ENCODE measurements at places on chromosomes 7 and 10.

DNA sequence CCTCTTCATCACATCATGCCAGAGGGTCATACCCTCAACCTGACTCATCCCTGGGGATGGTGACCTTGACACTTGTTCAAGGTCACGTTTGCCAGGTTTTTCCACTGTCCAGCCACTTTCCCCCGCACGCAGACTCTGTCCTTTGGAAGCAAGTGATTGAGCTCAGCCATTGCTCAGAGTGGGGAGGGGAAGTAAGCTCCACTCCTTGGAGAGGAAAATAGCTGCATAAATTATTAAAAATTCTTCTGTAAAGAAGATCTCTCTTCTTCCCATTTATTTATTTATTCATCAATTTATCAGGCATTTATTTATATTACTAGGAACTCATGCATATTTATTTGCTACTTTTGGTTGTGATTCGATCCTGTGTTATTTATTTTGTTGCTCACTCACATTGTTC, 88.0 kb downstream of the GLRX3 start:
- no peak for DNase-seq

DNA sequence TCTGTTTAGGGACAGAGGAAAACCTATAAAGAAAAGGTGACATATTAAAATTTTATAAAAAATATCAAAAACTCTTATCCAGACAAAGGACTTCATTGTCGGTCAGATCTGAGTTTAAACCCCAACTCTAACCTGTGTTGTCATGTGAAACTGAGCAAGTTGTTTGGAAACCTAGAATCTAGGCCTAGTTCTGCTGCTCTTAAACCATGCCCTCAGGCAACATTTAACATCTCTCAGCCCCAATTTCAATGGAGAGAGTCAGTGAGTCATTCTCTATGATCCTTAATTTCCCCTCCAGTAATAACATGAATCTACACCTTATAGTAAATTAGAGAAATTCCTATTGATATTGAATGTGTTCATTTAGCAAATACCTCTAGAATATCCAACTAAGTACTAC, 192.3 kb downstream of the IMMP2L start:
- no peak for DNase-seq

DNA sequence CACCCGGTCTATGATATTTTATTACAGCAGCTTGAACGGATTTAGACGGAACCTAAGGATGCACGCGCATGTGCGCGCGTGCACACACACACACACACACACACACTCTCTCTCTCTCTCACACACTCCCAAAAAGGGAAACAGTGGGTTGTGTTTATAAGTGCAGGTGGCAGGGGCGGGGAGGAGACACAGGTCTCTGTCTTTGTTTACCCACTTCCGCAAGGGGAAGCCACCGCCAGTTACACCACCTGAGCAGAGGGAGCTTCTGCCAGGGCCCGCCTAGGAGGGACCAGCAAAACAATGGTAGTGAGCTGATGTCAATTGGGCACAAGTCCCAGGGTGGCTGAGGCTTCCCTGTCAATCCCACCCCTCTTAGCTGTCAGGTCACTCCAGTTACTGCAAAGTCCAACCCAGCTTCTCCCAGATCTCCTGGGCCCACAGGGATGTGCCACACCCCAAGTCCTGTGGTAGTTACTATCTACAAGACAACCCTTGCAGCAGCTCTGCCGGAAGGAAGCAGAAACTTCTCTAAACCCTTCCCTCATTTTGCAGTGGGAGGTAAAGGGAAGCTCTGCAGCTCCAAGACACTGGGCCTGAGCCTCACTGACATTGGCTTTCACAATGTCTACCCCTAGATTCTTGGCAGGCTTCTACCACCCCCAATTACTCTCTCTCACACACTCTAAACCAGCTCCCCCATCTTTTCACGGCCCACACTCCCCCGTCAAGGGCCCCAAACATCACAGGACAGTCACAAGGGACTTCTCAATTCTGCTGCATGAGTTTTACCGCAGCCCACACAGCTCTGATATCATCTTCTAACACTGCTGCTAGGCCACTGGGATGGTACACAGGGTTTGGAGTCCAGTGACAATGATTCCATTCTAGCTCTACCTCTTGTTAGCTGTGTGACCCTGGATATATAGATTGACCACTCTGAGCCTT, 17.6 kb downstream of the ANXA11 start:
- DNase-seq = peak; percentile 73

DNA sequence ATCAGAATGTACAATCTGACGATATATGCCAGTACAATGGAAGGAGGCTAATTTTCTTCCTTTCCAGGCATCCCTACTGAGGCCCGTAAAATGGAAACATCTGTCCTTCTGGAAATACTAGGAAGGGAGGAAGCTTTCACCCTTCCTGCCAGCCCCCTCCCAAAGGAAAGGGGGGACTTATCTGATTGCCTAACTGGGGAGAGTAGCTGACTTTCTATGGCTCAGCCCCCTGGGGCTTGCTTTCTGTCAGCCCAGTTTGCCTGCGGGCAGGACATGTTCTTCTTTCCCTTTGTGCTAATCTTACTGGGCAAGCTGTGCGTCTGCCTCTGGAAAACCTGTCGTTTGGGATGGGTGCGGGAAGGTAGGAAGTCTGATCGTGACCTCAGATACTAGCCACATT, 508.9 kb downstream of the SUGCT start:
- no peak for DNase-seq

DNA sequence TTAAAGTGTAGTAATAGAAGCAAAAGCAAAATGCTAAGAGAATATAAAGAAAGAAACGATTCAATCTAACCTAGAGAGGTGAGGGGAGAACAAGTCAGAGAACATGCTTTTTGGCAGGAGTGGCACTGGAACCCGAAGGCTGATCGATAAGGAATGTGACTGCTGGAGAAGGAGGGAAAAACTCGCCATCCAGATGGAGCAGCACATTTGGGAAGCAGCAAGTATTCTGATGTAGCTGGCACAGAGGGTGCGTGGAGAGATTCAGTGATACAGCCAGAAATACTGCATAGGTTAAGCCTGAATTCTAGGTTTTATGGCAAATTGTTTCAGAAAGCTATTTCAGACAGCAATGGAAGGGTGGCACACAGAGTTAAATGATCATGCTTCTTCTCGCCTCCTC, 42.0 kb downstream of the USP6NL start:
- no peak for DNase-seq

DNA sequence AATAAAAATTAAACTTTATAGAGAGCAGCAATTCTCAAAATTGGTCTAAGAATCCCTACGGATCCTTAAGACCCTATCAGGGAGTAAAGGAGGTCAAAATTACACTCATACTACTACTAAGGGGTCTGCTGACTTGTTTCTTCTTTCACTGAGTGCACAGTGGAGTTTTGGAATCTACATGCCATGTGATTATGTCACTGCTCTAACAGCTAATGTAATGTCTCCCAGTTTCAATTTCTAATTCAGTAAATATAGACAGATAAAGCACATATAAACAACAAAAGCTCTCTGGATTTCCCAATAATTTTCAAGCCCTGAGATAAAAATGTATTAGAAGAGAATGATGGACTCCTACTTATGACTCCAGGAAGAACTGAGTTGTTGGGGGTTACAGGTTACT, 74.6 kb downstream of the WAPL start:
- no peak for DNase-seq

- DNase-seq = peak; percentile 61
Measured at GRCh38 chr10:72319416-72320254, 35.1 kb downstream of the DNAJB12 start.

GRCh38 chr7:90625562-90625961, 29.4 kb downstream of the CDK14 start:
- DNase-seq = no peak

DNA sequence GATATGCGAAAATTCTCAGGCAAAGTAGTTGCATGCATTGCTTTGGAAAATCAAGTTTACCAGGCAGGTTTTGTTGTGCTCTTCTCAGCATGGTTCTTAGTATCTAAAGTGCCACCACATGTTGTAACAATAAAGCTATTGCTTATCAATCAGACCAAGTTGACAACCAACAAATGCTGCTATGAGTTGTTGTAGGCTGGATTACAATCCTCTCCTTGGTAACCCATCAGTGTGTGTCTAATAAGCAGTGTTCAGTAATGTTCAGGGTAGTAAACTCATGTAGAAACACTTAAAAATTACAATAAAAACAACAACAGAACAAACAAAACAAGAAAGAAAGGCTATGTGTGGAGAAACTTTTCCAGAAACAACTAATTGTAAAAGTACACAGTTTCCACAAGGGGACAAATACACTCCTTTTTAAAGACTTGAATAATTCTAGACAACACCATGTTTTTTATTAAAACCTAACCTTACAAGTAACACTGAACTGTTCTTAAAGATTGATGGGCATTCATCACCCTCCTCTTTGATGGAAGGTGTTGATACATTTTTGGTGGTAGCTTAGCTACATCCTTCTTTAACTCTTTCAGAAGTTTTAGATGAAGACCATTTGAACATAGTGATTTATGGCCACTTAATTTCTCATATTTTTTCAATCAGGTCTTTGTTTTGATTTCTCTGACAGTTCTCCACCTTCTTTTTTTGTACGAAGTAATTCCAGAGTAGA, 370.9 kb upstream of the SEMA3A start:
- no peak for DNase-seq

- no peak for DNase-seq
Measured at GRCh38 chr10:124237282-124237961, 144.0 kb upstream of the CHST15 start.

- DNase-seq = no peak
Measured at GRCh38 chr10:126253611-126253998, 134.7 kb downstream of the ADAM12 start.

GRCh38 chr7:30932562-30932961, 20.9 kb downstream of the AQP1 start:
- peak; percentile 5 for DNase-seq

- no peak for DNase-seq
Measured at GRCh38 chr10:30420266-30420665, 13.7 kb upstream of the MAP3K8 start.

- no peak for DNase-seq
Measured at GRCh38 chr7:35038354-35038753, 1.1 kb upstream of the DPY19L1 start.

DNA sequence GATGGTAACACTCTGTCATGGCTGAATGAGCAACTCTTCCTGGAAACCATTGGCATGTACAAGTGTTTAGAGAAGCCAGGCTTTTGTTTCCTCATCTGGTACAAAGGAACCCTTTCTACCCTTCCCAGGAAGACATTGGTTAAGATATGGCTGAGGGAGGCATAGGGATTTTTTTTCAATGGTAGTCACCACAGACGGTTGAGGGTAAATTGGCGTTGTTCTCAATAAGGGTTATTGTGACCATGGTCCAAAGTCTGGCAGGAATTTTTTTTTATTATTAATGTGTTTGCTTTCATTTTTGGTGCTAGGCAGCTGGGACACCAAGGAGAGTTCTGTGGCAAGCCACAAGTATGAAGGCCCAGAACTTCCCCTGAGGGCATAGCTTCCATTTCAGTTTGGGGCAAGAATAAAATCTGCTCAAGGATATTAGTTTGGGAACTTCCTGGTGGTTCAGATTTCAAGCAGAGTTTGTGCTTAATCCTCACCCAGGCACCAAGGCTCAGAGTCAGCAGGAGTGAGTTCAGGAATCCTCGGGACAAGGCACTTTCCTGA, at the start of gene PLEKHS1:
Gene PLEKHS1, plus strand, starts transcription at position 502 of the 552 bp plus-strand sequence. CDS start 3,596 bp downstream, outside the sequence.
- no peak for DNase-seq

- DNase-seq = no peak
Measured at GRCh38 chr7:78529392-78529791, 730.8 kb downstream of the PHTF2 start.

DNA sequence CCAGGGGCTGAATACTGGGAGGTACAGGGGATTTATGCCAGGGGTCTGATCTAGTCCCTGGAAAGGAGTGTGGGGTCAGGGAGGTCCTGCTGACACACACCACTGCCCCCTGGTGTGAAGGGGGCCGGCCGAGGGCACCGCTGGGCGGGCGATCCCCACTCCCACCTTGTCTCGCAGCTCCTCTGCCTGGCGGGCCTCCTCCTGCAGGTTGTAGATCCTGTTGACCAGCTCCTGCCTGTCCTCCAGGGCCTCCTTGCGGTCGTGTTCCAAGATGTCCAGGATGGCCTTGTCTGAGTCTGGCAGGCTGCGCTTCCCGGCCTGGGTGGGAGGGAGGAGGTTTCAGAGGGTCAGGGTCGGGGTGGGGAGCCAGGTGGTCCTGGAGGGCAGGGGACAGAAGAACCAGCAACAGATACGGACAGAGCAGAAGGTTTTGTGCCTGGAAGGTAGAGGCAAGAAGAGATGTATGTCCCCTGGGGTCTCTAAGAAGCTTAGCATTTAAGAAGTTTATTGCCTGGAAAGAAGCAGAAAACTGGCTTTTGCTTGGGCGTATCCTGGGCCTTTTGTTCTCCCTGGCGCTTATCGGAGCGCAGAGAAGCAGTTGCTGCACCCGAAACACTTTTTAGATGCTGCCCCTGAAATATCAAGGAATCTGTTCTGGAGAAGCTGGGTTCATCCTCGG, 94.5 kb upstream of the GNA12 start:
- no peak for DNase-seq

DNA sequence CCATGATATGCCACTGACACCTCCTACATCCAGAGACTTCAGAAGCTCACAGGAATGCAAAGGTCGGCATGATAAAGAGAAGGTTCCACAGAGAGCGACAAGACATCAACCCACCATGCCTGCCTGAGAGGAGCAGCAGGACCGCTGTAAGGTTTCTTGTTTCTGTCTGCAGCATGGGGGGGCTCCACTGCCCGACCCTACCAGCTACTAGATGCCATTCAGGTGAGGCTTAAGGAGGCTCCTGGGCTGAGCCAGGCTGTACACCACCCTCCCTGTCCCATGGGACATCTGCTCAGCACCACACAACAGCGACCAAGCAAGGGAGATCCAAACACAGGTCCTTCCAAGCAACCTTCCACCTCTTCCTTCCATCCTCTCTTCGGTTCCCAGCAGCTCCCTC, 234.6 kb downstream of the TNS3 start:
- DNase-seq = no peak

- DNase-seq = peak; percentile 88
Measured at GRCh38 chr10:44386546-44387052, 1.7 kb upstream of the CXCL12 start.

DNA sequence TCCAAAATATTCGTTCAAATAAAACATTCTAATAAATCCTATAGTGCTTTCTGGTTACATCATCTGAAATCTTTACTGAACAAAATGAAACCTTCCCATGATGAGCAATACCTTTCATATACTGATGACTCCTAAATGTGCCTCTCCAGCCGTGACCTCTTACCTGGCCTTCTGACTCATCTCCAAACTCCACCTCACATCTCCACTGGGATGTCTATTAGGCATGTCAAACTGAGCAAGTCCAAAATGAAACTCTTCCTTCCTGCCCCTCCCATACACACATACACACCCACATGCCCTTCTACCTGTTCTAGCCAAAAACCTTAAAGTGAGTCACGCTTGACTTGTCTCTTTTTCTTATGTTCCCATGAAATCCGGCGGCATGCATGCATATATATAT, 22.9 kb downstream of the GSAP start:
- no peak for DNase-seq

- DNase-seq = no peak
Measured at GRCh38 chr10:32411797-32412498, 34.0 kb upstream of the CCDC7 start.

- DNase-seq = no peak
Measured at GRCh38 chr7:132856416-132856815, 225.5 kb downstream of the CHCHD3 start.

DNA sequence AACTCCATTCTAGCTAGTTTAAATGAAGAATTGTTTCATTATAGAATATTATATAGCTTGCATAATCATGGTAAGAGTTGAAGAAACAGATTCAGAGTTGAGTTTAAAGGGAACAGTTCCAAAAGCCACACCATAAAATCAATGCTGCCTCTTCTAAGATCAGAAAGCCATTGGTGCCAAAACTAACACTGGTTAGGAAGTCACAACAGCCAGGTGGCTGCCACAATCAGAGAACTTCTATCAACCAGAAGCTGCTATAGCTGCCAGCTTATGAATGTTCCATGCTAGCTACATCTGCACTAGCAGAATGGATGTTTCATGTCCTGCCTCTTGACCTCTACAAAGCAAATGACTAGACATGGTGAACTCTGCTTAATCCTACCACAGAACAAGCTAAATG, 583.1 kb upstream of the LRRN3 start:
- no peak for DNase-seq

Data from K562 (cell line).